ENCODE measurements at places on chromosomes 3 and 15.

GRCh38 chr15:58519516-58519915, 87.7 kb downstream of the LIPC start:
- no peak for DNase-seq

DNA sequence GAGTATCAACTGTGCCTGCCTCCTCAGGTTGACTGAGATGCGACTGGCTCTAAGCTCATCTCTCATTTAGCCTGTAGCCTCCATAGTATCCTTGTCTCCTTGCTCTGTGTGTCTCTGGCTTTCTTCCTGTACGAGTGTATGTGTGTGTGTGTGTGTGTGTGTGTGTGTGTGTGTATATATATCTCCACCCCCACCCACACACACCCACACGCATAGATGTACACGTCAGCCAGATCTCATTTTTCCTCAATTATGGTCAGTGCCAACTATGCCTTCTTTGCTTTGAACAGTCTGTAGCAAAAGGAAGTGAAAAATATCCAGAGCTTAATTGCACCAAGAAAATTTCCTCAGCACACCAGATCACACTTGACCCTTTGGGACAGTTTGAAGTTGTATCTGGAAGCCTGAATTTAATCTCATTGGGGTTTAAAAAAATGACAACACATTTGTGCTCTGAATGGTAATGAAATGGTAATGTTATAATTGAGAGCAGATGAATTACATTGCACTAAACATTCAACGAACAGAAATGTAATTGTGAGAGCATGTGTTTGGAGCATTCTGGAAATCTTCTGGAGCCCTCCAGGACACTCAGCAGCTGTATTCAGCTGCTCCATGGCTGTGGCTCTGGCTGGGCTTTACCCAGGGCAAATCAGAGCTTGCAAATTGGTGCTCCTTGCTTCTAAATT, 63.6 kb downstream of the RYR3 start:
- DNase-seq, result no peak

GRCh38 chr3:133935843-133936769, 40.4 kb upstream of the RAB6B start:
- DNase-seq, result no peak

- DNase-seq, result peak; percentile 11
These were observed 18.8 kb upstream of the SATB1 start for GRCh38 chr3:18443665-18444594.

DNA sequence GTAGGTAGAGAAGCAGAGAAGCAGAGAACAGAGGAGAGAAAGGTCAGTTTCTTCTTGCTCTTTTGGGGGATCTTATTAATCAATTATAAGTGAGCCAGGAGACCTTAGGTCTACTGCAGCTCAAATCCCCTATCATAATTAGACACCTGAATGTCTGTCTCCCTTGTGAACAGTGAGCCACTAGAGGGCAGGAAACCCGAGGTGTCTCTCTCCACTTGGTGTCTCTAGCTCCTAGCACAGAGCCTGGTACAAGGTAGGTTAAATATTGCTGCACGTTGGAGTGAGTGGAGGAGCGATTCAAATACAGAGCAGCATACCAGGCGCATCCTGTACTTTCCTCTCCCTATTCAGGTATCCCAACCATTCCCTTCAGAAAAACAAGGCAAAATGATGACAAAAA, 2.0 kb upstream of the ST8SIA2 start:
- no peak for DNase-seq

Measured in T-helper 17 cell (primary cell).